ENCODE measurements at places on chromosomes 4 and X. TPM values are rescaled to one million over a fixed set of nuclear protein-coding genes. Genes with fewer than 3 reads are reported as not detected.

- ATAC-seq = no peak
These were observed 237.4 kb downstream of the MAPK10 start for GRCh38 chr4:86122404-86122803.

GRCh38 chrX:69501429-69501828 is 2.7 kb upstream of the NALF2 start:
- no peak for ATAC-seq

GRCh38 chr4:145071560-145071959 is 26.4 kb downstream of the ANAPC10 start:
- ATAC-seq = no peak

Gene ASB9
- 1.1 TPM for total RNA-seq

Gene PAGE5
- not detected for total RNA-seq

DNA sequence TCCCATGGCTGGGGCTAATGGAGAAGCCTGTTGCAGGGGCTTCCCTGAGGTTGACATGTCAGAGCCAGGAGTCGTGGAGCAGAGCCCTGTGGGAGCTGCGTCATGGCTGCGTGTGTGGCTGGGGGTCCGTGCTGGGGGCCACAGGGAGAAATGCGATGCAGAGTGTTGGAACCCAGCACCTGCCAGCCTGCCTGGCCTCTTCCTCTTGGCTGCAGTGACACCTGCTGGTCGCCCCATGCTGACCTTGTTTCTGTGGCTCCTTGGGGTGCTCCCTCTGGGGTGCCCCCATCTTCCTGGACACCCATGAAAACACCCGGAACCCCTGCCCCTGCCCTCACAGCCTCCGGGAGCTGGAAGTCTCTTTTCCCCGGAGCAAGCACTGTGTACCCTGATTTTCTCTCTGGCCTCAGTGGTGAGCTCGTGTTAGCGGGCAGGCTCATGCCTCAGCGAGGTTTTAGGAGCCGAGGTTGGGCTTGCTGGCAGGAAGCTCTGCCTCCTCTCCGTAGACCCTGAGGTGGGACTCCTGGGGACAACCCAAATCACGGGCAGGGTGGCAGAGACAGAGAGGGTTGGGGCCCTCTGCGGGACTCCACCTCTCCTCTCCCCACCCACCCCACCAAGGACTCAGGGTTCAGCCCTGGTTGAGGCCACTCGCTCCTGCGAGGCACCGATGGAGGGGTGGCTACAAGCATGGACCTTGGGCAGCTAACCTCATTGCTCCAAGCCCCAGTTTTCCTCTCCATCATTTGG is 103.7 kb downstream of the SORCS2 start:
- ATAC-seq = no peak

GRCh38 chrX:147920161-147920666 is 8.5 kb downstream of the FMR1 start:
- ATAC-seq = no peak

DNA sequence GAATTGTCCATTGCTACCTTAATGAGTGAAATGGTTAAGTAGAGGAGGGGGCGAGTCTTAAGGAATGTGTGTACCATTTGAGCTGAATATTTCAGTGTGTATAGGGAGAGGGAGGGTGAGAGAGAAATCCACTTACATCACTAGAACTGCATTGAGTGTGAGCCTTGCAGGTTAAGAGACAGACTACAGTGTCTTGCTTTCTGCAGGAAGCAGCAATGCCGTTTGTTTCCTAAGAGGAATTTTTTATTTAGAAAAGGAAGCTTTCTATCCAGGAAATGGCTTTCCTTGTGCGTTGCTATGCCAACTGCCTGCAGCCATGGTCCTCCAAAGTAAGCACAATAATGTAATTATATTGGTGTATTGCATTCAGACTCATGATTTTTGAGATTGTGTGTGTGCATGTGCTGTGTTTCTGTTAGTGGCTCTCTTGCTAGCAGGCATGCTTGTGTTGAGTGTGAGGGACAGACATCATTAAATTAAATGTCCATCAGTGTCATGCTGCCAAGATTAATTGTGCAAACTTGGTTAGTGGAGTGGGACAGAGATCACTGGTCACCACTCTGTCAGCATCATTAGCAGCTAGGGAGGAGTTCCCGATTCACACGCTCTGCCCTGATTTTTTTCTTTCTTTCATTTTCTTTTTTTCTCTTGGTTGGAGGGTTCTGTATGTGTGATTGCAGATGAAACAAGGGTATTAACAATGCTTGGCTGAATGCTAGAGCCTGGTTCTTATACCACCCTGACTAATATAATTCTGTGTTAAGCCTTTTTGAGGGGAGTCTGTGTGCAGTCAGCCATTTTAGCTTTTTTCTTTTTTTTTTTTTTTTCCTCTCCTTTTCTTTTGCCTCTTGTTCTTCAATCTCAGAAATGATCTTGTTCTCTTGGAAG is 164.3 kb downstream of the RAPGEF2 start:
- peak; percentile 64 for ATAC-seq

DNA sequence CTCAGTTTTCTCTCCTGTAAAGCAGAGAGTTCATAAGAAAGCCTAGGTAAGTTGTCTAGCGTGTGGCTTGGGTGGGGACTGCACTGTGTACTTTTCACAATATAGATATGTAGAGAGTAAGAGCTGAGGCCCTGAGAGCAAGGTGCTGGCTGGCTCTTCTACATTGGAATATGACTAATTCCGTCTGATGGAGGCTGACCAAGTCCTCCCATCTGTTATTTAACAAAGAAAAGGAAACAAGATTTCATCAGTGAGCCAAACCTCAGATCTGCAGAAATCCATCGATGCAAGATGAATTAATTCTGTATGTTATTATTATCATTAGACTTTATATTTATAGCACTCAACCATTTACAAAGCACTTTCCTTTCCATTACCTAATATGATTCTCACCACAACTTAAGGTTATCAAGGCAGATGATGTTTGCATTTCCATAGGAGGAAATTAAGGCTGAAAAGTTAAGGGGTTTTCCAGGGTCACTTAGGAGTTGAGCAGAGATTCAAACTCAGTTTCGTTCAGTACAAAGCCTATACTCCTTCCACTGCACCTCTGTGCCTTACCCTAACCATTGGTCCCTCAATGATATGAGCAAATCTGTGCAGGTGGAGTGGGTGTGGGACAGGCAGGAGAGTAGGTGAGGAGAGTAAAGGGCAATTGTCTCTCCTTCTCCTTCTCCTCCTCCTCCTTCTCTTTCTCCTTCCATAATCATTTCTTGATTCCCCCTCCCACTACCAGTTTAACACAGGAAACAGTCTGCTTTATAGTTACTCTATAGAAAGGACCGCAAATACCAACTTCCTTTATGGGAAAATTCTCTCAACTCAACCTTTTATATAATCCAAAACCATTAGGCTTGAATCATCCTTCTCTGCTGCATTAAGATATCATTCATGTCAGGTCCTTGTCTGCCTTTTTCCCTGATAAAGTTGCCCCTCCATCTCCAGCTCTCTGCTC is 27.6 kb upstream of the SRD5A3 start:
- no peak for ATAC-seq

Gene GAB1
- total RNA-seq = 7.5 TPM

DNA sequence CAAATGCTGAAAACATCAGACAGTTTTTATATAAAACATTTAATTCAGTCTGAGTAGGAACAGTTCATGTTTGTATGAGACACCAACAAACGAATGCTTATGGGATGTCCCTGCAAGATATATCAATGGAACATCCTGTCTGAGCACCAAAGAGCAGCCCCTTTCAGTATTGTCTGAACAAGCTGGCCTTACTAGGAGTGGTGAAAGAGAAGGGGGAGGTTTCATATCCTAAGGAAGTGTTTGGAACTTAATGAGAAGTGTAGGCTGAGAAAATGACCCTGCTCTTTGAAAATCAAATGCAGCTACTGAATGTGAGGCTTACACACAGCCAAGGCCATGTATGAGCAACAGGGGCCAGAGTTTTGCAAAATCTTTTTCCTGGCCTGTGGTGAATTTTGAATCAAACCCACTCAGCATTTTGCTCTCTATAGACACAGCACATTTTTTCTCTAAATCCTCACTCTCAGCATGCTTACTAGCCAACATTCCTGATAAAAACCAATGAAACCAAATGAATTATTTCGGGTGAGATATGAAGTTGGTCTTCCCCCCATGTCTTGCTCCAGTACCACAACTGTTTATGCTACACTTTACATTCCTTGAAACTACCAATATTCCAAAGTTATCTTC is 119.4 kb downstream of the LUZP4 start:
- peak; percentile 21 for ATAC-seq

DNA sequence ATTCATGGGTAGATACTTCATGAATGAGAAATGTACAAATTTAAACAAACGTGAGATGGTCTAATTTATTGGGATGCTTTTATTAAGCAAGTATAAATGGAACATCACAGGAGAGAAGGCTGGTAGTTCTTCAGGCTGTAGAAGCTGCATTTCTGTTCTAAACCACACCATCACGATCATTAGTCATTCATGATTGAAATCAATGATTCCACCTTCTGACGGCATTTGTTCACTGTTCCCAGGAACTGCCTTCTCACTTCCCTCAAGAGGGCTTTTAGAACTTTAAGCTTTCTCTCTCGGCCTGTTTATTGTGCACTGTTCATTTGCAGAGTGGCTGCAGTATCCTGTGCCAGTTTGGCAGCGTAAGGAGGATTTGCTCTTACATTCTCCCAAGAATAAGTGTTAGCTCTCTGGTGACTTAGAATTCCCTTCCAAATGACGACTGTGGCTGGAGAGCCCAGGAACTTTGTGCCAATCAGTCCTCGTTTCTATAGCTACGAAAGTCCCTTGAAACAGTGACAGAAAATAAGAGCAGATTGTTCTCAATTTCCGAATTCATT is 54.7 kb downstream of the MFAP3L start:
- no peak for ATAC-seq

GRCh38 chr4:663438-664428 is 10.3 kb downstream of the ATP5ME start:
- peak; percentile 71 for ATAC-seq

Gene CXCL6
- 0.64 TPM for total RNA-seq

Gene EDA2R
- total RNA-seq = 12.8 TPM

Gene AKAP4
- total RNA-seq = not detected

Gene NKRF
- 8.8 TPM for total RNA-seq

Gene RIBC1
- total RNA-seq = 4.1 TPM

Gene PAGE1
- not detected for total RNA-seq

GRCh38 chrX:56366901-56367300 is 134.7 kb downstream of the KLF8 start:
- no peak for ATAC-seq

DNA sequence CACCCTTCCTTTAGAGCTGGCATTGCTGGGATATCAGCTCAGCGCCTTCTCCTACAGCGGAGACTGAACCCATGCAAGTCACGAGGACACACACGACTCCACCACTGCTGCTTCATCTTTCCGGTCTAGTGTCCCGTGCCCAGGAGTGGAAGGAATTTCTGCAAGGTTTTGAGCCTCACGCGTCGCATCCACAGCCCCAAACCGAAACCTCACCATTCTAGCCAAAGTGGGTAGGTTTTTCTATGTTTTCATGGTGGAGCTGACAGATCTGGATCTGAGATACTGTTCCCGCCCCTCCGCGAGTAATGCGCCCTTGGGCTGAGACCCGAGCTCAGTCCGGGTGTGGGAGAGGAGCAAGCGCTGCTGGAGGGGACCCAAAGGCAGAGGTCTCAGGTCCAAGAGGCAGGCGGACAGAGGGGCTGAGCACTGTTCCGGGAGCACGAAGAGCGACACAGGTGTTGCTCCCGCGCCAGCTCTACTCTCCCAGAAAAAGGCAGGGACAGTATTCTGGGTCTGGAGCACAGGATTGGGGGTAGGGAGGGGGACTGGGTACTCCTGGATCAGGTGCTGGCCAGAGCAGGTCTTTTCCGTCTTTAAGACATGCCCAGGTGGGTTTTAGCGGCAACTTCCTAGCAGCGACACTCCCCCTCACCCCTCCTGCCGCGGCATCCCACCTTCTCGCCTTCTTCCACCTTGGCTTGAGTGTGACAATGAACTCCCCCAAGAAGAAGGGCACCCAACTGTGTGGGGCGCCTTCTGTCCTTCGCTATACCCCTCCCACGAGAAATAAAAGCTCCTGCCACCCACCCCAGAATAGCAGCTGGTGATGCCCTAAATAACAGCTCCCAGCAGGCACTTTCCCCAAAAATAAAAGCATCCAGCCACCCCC is 1.8 kb downstream of the EPHA5 start:
- no peak for ATAC-seq

Gene IL2
- not detected for total RNA-seq

Gene TBC1D1
- total RNA-seq = 65.7 TPM

GRCh38 chrX:1025413-1025812 is 187.0 kb downstream of the CRLF2 start:
- no peak for ATAC-seq

DNA sequence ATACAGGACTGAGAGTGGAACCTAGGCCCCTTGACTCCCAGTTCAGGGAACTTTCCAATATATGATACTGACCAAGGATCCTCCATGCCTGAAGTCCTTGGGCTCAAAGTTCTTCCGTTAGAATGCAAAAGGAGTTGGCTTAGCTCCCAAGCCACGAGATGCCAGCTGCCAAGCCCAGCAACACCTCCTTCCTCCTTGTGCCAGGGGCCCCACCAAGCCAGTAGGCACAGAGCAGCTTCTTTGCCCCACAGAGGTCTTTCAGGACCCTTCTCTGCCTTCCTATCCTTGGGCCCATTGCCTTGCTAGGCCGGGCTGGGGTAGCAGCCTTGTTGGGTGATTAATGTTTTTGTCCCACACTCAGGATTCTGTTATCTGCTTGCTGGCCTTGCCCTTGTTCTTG is 105.6 kb downstream of the EFNB1 start:
- ATAC-seq = no peak

DNA sequence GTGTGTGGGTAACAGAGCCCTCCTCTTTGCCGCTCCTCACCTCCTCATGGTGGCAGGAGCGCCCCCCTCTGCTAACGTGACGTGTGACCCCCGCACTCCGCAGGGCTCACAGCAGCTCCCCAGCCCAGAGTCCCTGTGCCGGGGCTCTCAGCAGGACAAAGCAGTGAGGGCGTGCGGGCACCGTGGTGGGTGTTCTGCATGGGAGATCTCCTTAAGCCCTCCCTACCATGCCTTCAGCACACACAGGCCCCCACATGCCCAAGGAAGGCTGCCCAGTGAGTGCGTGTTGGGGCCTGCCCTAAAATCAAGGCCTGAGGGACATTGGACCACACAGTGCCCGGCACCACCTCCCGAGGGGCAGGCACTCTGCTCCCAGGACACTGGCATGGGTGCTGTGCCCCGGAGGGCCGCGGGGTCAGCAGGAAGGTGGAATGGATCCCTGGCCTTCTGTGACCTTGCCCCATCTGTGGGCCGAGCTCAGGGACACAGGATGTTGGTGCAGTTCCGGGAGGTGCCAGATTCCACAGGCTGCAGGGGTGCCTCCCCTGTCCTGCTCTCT is 10.1 kb downstream of the PSAPL1 start:
- ATAC-seq = no peak
